ENCODE measurements at places on chromosomes 11 and 22.

GRCh38 chr11:63682066-63683021 is 1.0 kb downstream of the RTN3 start:
- DNase-seq = no peak

GRCh38 chr11:35483131-35483820 is 42.1 kb downstream of the PAMR1 start:
- DNase-seq = no peak

DNA sequence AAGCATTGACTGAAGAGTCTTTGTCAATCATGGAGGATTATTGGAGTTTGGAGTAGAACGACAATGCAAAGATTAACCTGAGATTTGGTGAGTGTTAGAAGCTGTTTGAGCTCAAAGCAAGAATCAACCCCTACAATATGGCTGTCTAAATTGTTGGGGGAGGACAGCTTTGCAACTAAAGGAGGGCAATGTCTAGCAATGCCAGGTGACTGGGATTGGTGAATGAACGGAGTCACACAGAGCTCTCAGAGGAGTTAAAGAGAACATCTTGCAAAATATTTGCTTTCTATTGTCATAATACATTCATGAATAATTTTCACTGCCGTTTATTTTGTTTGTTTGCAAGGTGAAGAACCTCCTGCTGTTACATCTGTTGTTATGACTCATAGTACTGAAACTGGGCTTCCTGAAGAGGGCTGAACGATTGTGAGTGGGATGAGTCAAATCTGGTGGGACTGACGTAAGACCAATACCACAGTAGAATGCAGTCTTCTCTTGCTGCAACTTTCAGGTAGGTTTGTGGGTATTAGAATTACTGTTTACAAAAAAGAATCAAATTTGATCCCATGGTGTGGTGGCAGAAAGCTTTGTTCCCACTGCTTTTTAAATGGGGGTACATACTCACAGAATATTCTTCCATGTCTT is 281.9 kb downstream of the CADM1 start:
- DNase-seq = peak; percentile 28

GRCh38 chr22:43945632-43946383 is 9.4 kb upstream of the SAMM50 start:
- peak; percentile 29 for DNase-seq

DNA sequence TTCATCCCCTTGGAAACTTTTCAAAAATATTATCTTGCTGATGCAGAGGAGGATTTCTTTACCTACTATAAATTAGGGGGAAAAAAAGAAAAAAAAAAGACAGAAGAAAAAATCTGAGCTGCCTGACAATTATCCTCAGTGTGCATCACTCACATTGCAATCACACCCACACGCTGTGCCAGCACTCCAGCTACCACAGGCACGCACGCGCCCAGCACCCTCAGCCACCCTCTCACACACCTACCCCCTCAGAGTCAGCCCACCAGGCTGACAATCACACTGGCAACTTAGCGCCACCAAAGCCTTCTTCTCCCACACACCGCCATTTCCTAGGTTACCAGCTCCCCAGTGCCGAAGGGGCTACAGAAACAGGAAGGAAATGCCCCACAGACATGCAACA is 236.1 kb downstream of the KCNA4 start:
- no peak for DNase-seq

DNA sequence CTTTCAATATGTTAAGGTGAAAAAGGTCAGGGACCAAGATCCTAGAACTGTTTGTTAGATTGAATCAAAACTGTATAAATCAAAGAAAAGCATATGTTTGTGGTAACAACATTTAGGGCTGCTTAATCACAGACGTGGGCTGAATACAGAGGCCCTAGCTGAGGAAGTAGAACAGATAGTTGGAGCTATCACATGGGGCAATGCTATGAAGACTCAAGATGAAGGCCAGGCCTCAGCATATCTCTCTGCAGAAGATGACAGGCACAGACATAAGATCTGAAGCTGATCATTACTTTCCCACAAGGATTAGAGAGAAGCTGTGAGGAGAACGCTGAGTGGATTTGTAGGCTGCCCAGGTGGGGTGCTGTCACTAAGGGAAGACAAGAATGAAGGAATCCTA is 158.6 kb upstream of the CARD18 start:
- DNase-seq = no peak

- no peak for DNase-seq
These were observed 424.2 kb downstream of the LARGE1 start for GRCh38 chr22:33496112-33496511.

DNA sequence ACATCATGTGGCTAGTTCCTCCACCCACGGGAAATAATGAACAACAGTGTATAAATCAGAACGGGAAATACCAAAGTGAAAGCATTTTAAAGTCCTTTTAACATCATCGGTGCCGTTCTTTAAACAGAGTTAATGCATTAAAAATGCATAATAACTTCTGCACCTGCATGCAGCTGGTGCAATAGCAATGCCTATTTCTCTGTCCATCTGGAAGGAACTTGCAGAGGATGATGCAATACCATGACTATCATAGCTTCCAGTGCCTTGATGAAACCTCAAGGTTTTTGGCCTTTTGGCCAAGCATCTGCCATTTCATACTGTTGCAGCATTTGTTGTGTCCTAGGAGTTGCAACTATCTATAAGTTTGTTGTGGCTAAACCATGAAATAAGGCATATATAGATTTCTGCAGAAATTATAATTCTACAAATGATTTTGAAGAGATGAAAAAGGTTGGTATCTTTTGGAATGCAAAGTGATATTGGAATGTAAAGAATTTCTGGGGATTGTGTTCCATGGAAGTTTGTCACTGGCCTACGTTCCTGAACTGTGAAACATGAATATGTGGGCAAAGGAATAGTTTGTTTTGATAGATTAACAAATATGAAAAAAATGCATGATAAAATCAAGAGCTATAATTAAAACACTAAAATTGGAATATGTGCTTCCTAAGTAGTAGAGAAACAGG is 9.8 kb upstream of the EIF3F start:
- no peak for DNase-seq

DNA sequence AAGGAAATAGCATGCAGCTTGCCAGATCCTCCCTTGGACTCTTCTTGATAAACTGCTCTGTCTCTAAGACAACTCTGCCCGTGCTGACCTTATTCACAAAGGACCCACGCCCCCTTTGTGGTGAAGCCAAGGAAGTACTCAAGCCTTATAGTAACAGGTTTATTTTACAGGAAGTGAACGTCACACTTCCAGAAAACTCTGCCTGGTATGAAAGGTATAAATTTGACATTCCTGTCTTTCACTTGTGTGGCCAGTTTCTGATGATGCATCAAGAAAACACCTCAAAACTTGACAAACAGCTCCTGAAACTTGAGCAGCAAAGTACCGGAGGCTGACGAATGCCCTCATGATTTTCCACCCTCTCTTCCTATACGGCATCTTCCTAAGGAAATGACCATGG is 12.5 kb upstream of the PELI3 start:
- no peak for DNase-seq

- no peak for DNase-seq
These were observed 152.2 kb upstream of the E2F8 start for GRCh38 chr11:19392847-19393518.

DNA sequence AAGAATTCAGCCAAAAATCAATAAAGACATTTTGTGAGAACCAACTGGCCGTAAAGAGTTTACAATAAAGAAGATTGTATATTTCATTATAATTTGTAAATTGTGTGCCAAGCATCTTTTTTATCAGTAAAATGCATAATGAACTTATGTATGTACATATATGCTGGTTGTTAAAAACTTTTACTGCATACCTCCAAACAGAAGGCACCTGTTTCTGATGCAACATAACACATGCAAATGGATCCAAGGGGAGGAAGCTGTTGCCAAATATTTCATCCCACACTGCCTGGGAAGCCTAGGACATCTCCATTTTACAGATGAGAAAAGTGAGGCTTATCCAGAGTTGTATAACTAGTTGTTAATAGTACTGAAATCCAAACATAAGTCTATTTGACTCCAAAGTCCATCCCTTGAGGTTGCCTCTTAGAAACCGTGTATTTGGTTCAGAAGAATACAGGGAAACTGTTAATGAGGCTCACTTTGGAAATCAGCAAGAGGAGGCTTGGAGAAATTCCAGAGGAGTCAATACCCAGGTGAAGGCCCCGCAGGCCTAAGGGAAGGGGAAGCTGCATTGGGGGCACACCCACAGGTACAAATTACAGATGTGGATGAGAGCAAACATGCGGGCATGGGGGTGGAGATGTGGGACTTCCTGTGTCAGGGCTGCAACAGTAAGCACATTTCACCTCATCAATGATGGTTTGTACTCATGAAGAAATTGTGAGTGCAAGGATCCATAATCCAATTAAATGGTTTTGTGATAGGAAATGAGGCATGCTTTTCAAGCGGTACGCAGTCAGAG is 51.1 kb downstream of the RCN1 start:
- DNase-seq = no peak

- no peak for DNase-seq
These were observed 9.7 kb downstream of the MRGPRF start for GRCh38 chr11:69003301-69003865.

GRCh38 chr11:128689948-128690664 is 3.8 kb upstream of the FLI1 start:
- DNase-seq = no peak

- no peak for DNase-seq
These were observed 65.5 kb downstream of the APOL1 start for GRCh38 chr22:36318442-36318841.
